ENCODE measurements at places on chromosomes 11 and 22.

- DNase-seq, result no peak
Measured at GRCh38 chr22:38239101-38239761, 33.6 kb downstream of the TMEM184B start.

DNA sequence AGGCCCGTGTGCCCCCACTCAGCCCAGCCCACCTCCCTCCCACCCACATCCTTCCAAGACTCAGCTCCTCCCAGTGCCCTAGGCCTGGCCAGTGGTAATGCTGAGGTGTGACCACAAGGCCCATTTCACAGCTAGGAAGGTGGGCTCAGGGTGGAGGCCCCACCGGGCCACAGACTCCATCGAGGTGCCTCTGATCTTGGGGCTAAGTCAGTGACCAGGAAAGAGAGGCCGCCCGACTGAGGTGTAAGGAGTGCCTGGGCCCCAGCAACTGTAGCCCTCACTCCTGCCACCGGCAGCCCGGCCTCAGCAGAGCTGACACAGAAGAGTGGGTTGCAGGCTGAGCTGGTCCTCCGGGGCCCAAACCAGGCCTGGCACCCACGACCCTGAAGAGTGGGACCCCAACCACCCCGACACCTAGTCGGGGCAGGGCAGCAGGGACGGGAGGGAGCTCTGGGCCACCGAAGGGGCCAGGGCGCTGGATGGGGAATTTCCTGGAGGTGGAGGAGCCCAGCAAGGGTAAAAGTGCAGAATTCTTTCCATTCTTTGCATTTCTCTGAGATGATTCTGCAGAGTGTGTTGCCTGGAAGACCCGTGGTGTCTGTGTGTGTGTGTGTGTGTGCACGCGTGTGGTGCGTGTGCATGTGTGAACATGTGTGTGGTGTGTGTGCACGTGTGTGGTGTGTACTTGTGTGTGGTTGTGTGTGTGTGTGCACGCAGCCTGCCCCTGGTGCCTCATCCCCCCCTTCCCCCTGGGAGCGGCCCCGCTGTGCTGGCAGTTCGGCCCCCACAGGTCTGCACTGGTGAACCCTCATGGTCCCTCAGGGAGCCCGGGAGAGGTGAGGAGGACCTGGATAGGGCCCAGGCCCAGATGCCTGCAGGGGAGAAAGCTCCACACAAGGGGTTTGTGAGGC, 8.3 kb upstream of the PIM3 start:
- no peak for DNase-seq

GRCh38 chr11:92111287-92111686, 113.3 kb upstream of the FAT3 start:
- DNase-seq, result no peak

GRCh38 chr22:39574779-39575551, 4.4 kb downstream of the CACNA1I start:
- DNase-seq, result no peak

- DNase-seq, result no peak
Measured at GRCh38 chr11:84215672-84216071, 929.5 kb upstream of the CCDC90B start.
